ENCODE measurements at places on chromosomes 7 and 10. TPM values are rescaled to one million over a fixed set of nuclear protein-coding genes. Genes with fewer than 3 reads are reported as not detected.

Gene FGL2
- not detected for total RNA-seq

Gene PDCD11
- total RNA-seq: 78.5 TPM

Gene PDE6C
- not detected for total RNA-seq

Gene PPP1R3C
- 1.7 TPM for total RNA-seq

Gene DPYSL4
- 15.2 TPM for total RNA-seq

Gene CCDC71L
- 16.7 TPM for total RNA-seq

Gene GRID1
- total RNA-seq: 0.15 TPM

Gene TRIL
- total RNA-seq: 5.8 TPM

Gene AMPH
- total RNA-seq: 12.1 TPM

Gene SGPL1
- total RNA-seq: 52.8 TPM

Gene PLAC9
- total RNA-seq: 16.7 TPM

Gene AKR1C1
- total RNA-seq: 2.3 TPM

Gene CALY
- 1.3 TPM for total RNA-seq

Gene MPP7
- total RNA-seq: 9.8 TPM

Gene DNAJB9
- 10.1 TPM for total RNA-seq

Gene FAM131B
- total RNA-seq: 38.2 TPM

Gene LRRD1
- total RNA-seq: not detected

Gene CALHM1
- 0.34 TPM for total RNA-seq

Gene IGFBP3
- total RNA-seq: 5.5 TPM

Data from H1 (cell line).